ENCODE measurements at places on chromosomes 1 and 21.

DNA sequence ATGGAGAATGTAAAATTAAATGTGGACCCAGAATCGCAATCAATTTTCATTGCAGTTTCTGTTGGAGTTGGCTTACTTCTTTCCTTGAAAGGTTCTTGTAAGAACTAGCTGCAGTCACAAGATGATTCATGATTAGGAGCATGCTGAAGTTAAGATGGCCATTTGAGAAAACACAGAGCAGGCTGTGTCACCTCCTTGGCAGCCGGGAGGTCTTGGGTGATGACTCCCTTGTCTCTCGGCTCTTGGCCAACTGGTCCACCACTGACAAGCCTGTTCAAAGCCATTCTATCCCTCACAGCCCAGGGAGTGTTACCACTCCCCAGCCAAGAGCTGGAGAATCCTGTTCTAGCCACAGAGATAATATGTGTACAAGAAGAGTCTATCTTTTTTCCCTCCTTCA lies 40.6 kb downstream of the OPTC start:
- H3K36me3 ChIP-seq, result no peaks in the 10 kb centered on the region
- H3K4me1 ChIP-seq, result peaks cover 20% of the 10 kb centered on the region
- no peak overlapping the region for H3K27ac ChIP-seq
- H3K27me3 ChIP-seq, result no peaks in the 10 kb centered on the region
- H3K4me3 ChIP-seq, result no peak overlapping the region

DNA sequence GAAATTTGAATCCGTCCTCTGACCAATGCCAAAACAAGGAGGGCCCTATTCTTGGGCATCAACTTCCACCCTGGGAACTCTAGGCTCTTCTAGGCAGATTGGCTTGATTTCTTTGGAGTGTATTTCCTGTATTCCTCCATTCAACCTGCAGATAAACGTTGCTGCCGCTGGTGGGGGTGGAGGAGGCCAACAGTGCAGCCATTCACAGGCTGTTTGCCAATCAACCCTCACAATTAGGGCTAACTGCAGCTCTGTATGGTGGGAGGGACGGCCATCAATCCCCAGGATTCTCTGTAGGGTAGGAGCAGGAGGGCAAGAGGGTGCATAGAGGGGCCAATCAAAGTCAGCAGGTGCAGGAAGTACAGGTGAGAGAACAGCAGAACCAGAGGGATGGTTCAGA lies 273.1 kb upstream of the PROX1 start:
- H3K36me3 ChIP-seq, result no peaks in the 10 kb centered on the region
- no peak overlapping the region for H3K4me3 ChIP-seq
- DNase-seq, result no peak
- peaks cover 6% of the 10 kb centered on the region for H3K27me3 ChIP-seq
- H3K4me1 ChIP-seq, result no peaks in the 10 kb centered on the region
- H3K27ac ChIP-seq, result no peak overlapping the region

DNA sequence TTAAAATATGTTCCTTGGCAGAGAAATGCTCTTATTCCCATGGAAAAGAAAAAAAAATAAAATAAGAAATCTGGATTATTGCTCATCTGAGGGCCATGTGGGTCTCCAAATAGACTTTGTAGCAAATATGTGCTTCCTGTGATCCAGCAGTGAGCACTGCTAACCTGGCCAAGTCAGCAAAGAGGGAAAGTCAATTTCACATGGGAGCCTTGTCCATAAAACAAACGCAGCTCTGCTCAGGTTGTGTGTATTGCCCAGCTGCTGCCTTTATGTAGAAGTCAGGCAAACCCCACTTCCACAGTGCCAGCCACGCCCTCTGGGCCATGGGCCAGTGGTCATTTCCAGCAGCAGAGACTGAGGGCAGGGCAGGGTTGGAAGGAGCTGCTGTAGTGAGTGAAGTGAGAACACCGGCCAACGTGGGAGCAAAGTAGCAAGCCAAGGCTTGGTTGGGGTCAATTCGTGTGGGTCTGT lies 174.3 kb downstream of the LYPLAL1 start:
- H3K27ac ChIP-seq, result no peak overlapping the region
- H3K36me3 ChIP-seq, result no peaks in the 10 kb centered on the region
- DNase-seq, result peak; percentile 73
- no peak overlapping the region for H3K4me3 ChIP-seq

DNA sequence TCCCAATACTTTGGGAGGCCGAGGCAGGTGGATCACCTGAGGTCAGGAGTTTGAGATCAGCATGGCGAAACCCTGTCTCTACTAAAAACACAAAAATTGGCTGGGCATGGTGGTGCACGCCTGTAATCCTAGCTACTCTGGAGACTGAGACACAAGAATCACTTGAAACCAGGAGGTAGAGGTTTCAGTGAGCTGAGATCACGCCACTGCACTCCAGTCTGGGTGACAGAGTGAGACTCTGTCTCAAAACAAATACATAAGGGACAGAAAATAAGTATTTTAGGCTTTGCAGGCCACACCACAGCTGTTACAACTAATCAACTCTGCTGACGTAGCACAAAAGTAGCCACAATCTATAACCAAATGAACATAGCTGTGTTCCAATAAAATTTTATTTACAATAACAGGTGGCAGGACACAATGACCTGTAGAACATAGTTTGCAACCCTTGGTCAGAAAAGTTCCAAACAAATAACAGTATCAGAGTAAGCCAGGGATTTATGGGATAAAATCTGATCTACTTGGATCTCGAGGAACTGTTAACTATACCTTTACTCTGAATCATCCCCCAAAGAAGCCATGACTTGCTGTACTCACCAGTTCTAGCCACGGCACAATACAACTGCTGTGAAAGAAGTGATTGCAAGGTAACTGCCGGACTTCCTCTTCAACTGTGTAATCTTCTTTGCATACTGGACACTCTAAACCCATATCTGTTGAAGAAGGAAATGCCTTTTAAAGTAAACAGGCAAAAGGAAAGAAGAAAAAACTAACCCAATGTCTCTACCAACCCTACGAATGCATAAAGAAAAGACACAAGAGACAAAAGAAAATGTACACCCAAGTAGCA lies 28.3 kb downstream of the CD160 start:
- no peak for DNase-seq
- no peak overlapping the region for H3K4me3 ChIP-seq
- no peak overlapping the region for H3K27ac ChIP-seq
- H3K4me1 ChIP-seq, result no peaks in the 10 kb centered on the region
- H3K27me3 ChIP-seq, result no peaks in the 10 kb centered on the region

DNA sequence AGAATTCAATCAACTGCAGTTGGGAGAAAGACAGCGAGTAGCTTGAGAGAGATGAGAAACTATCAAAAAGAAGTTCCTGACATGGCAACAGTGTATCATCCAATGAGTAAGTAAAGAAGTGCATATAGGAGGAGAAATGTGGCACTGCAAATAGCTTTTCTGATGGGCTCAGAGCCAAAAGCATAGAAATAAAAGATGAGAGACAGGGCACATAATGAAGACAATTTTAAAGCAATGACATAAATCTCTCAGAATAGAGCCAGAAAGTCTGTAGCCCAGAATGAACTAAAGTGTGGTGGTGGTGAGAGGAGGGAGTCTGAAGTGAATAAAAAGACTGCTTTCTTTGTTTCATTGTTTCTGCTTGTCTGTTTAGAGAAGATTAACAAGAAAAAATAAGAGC lies 34.3 kb downstream of the TNFSF18 start:
- no peaks in the 10 kb centered on the region for H3K27me3 ChIP-seq
- peaks cover 41% of the 10 kb centered on the region for H3K4me1 ChIP-seq
- H3K4me3 ChIP-seq, result no peak overlapping the region
- H3K36me3 ChIP-seq, result no peaks in the 10 kb centered on the region
- no peak overlapping the region for H3K27ac ChIP-seq
- no peak for DNase-seq

DNA sequence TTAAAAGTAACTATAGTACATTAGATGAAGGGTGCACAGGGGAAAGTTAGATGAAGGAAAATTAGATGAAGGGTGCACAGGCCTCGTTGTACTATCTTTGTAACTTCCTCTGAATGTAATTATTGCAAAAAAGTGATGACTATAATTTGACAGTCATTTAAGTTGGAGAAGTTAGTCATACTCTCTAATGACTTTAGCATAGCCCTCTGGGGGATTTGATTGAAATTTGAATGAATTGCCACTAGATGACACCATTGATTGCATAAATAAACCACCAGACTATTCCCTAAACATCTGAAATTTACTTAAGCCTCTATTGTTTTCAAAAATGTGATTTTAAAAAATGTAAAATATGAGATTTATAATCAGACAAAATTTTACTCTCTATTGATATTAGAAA lies 102.6 kb downstream of the TPR start:
- no peaks in the 10 kb centered on the region for H3K4me1 ChIP-seq
- DNase-seq, result no peak
- H3K4me3 ChIP-seq, result no peak overlapping the region

DNA sequence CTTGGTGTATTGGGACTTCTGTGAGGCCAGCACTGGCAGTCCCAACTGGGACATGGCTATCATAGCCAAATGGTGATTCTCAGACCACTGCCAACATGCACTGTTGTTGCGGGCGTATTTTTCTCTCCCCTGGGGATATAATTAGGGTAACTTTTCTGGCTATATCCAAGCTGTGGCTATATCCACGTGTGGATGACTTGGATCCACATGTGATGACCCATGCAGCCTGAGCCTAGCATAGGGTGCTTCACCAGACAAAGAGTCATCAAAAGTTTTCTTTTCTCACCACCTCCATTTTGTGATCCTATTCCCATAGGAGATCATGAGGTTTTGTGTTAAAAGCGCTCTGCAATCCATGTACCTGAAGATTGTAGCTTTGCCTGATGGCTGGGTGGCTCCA lies 51.2 kb upstream of the CSF3R start:
- no peaks in the 10 kb centered on the region for H3K27me3 ChIP-seq
- H3K4me1 ChIP-seq, result no peaks in the 10 kb centered on the region
- H3K36me3 ChIP-seq, result no peaks in the 10 kb centered on the region
- H3K27ac ChIP-seq, result no peak overlapping the region
- DNase-seq, result no peak

GRCh38 chr21:44753357-44753756 lies 42.0 kb upstream of the TSPEAR start:
- H3K27ac ChIP-seq, result no peak overlapping the region
- DNase-seq, result no peak
- no peaks in the 10 kb centered on the region for H3K4me1 ChIP-seq
- H3K27me3 ChIP-seq, result peaks cover 16% of the 10 kb centered on the region

- peaks cover 16% of the 10 kb centered on the region for H3K36me3 ChIP-seq
- H3K4me3 ChIP-seq, result no peak overlapping the region
- H3K4me1 ChIP-seq, result no peaks in the 10 kb centered on the region
- H3K27me3 ChIP-seq, result no peaks in the 10 kb centered on the region
- H3K27ac ChIP-seq, result no peak overlapping the region
Observed at GRCh38 chr1:235416662-235417049, 49.4 kb downstream of the TBCE start.

GRCh38 chr1:70038025-70038424 lies 167.4 kb downstream of the LRRC40 start:
- no peaks in the 10 kb centered on the region for H3K36me3 ChIP-seq
- no peak for DNase-seq
- H3K4me1 ChIP-seq, result no peaks in the 10 kb centered on the region
- no peak overlapping the region for H3K27ac ChIP-seq
- no peak overlapping the region for H3K4me3 ChIP-seq

GRCh38 chr1:115118086-115118485 lies 28.8 kb upstream of the TSPAN2 start:
- no peak overlapping the region for H3K4me3 ChIP-seq
- no peaks in the 10 kb centered on the region for H3K27me3 ChIP-seq
- H3K36me3 ChIP-seq, result no peaks in the 10 kb centered on the region

DNA sequence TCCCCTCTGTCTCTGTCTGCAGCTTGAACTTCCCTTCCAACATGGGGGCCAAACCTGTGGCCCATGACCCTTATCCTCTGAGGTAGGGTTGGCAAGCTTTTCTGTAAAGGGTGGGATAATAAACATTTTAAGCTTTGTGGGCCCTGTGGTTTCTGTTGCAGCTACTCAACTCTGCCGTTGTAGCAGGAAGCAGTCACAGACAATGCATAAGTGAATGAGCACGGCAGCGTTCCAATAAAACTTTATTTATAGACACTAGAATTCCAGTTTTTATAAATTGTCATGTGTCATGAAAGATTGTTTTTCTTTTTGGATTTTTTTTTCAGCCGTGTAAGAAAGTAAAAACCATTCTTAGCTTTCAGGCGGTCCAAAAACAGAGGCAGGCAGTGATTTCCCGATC lies 18.2 kb upstream of the CDK18 start:
- H3K4me1 ChIP-seq, result no peaks in the 10 kb centered on the region
- no peaks in the 10 kb centered on the region for H3K36me3 ChIP-seq
- H3K4me3 ChIP-seq, result no peak overlapping the region
- H3K27me3 ChIP-seq, result no peaks in the 10 kb centered on the region
- no peak for DNase-seq
- H3K27ac ChIP-seq, result no peak overlapping the region

- no peaks in the 10 kb centered on the region for H3K36me3 ChIP-seq
- no peaks in the 10 kb centered on the region for H3K4me1 ChIP-seq
- H3K4me3 ChIP-seq, result no peak overlapping the region
- no peak overlapping the region for H3K27ac ChIP-seq
- no peak for DNase-seq
Observed at GRCh38 chr1:41330588-41331545, 30.4 kb upstream of the FOXO6 start.

- H3K27me3 ChIP-seq, result no peaks in the 10 kb centered on the region
- no peaks in the 10 kb centered on the region for H3K36me3 ChIP-seq
- no peaks in the 10 kb centered on the region for H3K4me1 ChIP-seq
- H3K4me3 ChIP-seq, result no peak overlapping the region
- DNase-seq, result no peak
Observed at GRCh38 chr1:188958461-188959115, 1519.1 kb downstream of the BRINP3 start.

DNA sequence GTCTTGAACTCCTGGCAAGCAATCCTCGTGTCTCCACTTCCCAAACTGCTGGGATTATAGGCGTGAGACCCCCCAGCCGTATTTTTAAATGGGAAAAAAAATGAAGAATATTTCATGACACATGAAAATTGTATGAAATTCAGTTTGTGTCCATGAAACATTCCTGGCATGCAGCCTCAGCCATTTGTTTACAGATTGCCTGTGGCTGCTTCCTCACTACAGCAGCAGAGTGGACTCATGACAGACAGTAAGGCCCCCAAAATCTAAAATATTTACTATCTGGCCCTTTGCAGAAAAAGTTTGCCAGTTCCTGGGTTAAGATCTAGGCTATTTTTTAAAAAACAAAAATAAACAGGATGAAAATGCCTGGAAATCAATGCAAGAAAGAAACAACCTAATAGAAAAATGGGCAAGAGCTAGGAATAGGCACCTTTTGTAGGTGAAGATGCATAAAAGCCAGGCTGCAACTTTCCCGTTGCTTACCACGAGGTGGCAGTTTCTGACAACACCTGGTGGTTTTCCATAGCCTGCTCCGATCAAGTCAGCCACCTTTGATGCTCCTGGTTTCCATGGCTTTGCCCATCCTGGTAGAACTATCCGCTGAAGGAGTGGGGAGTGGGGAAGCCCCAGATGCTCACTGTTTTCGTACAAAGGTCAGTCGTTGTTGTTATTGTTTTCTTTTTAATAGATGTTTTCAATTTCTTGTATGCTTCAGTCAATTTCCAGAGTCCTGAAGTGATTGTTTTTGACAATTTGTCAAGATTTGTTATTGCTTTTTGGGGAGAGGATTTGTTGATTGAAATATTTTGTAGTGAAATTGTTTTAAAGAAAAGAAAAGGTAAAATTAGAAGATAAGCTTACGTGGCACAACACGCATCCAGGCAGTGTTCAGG lies 24.3 kb downstream of the UBE2Q1 start:
- no peaks in the 10 kb centered on the region for H3K36me3 ChIP-seq
- no peaks in the 10 kb centered on the region for H3K27me3 ChIP-seq
- no peak overlapping the region for H3K4me3 ChIP-seq
- no peak for DNase-seq
- no peaks in the 10 kb centered on the region for H3K4me1 ChIP-seq

- H3K36me3 ChIP-seq, result peaks cover 12% of the 10 kb centered on the region
- DNase-seq, result no peak
- H3K4me3 ChIP-seq, result peak overlapping the region; percentile 48
- H3K27ac ChIP-seq, result peak overlapping the region; percentile 96
- H3K27me3 ChIP-seq, result no peaks in the 10 kb centered on the region
Observed at GRCh38 chr1:21278860-21279845, 11.1 kb downstream of the ECE1 start.

All from heart left ventricle (tissue), 16 donors.